NCI-H2171 treated with DMSO at 0.1 percent for 48 hours (cell line): ENCODE measurements at places on chromosomes 11 and 22.

GRCh38 chr11:114281388-114281956 is 14.7 kb upstream of the NNMT start:
- DNase-seq = no peak

DNA sequence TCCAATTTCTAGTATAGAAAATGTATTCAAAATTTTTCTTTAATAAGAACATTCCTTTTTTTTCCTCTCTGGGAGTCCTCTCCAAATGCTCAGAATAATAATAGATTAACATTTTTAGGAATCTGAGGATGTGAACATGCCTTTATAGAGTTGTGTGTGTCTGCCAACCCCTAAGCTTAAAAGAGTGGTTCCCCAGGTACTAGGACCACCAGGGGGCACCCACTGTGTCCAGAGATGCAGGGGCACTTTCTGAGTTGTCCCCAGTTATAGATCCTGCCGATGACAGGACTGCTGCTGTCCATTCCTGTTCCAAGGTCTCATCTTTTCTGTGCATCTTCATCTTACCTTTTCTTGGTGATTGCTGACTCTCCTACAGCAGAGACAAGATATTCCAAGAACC is 27.0 kb upstream of the MICAL2 start:
- no peak for DNase-seq

- DNase-seq = peak; percentile 24
Observed at GRCh38 chr22:42180349-42180842, 49.8 kb upstream of the CYP2D6 start.

DNA sequence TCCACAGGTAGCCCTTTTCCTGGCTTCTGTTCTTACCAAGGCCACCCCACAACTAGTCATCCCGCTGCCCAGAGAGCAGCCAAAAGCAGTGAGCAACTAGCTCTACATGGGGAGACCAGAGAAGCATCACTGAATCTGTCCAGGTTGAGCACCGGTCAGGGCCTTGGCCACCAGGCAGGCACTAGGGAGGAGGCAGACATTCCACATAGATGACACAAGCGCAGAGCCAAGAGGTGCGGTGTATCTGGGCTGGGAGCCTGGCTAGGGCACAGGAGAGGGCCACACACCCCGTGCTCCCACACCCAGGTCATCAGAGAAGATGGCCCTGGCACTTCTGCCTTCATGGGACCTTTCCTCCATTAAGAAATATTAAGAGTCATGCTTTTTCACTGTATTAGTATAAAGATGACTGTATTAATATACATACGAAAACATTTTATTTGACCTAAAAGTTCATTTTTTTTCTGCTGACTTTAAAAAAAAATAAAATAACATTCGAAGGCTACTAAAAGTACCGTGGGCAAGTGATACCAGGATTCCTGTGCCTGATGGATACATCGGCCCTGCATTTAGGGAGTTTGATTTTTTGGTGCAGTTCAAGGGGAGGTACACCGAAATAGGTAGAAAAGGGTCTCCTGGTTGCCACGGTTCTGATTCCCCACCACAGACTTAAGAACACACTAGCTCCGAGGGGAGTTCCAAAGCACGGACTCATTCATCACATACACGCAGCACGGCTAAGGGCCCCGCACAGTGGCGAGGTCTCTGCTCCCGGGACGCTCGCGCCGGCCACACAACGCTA is 1.2 kb downstream of the DGCR2 start:
- no peak for DNase-seq

GRCh38 chr22:26115266-26115665 is 54.0 kb upstream of the SEZ6L start:
- DNase-seq = no peak

- no peak for DNase-seq
Observed at GRCh38 chr22:43148581-43148980, 2.8 kb upstream of the TSPO start.

GRCh38 chr11:37995886-37996285 is 1397.8 kb upstream of the RAG2 start:
- no peak for DNase-seq

- no peak for DNase-seq
Observed at GRCh38 chr22:24289114-24289513, 18.5 kb downstream of the SPECC1L start.

DNA sequence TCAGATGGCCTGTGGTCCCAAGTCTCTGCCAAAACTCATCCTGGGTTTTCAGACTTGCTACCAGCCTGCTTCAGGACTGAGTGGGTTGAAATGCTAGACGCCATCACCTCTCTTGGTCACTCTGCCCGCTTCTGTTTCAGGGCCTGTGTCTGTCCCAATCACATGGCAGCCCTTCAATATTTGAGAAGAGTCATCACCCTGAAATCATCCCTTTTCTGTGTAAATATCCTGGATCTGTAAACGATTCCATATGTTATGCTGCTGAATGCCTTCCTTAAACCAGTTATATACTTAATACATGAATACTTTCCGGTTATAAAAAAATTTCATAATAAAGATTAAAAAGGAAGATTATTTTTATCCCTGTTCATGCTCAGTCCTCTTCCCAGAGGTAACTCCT is 39.8 kb upstream of the TLCD5 start:
- DNase-seq = no peak
